Esophagus squamous epithelium (tissue), 5 donors: ENCODE measurements at places on chromosomes 11 and 22.

GRCh38 chr11:99241066-99241465 is 220.3 kb downstream of the CNTN5 start:
- DNase-seq, result no peak

- no peak for DNase-seq
These were observed 546.1 kb downstream of the BUD13 start for GRCh38 chr11:116226731-116227130.

DNA sequence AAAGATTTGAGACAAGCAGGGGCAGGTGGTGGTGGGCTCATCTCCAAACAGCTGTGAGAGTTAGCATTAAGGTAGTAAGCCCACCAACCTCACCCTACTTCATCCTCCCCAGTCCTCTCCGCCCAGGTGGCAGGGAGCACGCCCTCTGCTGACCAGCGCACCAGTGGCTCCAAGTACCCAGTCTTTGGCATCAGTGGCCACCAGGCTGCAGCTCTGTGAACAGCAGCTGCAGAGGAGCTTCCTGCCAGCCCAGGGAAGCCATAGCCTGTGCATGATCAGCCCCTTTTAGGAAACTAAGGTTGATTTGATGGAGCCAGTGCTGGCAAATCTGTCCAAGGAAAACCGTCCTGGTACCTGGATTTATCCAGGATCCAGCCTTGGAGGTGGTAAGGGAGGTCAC is 21.7 kb downstream of the CAVIN3 start:
- DNase-seq, result no peak

DNA sequence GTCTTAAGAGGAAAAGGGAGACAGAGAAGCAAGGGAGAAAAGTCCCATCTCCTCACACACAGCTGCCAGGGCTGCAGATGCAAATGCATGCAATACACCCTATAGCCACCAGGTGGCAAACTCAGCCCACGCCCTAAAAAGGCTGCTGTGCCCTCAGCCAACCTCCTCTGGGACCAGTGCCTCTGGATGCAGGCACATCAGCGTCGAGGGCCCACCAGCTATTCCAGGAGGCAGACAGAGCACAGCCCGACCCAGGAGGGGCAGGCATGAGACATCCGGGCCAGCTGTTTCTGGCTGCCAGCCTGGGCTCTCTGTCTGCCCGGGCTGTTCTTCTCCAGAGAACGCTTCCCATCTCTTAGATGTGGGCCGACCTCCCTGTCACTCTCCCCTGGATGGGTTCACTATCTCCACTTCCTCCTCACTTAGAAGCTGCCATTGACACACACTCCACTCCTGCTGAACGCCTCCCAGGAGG is 39.7 kb downstream of the TPBGL start:
- no peak for DNase-seq

DNA sequence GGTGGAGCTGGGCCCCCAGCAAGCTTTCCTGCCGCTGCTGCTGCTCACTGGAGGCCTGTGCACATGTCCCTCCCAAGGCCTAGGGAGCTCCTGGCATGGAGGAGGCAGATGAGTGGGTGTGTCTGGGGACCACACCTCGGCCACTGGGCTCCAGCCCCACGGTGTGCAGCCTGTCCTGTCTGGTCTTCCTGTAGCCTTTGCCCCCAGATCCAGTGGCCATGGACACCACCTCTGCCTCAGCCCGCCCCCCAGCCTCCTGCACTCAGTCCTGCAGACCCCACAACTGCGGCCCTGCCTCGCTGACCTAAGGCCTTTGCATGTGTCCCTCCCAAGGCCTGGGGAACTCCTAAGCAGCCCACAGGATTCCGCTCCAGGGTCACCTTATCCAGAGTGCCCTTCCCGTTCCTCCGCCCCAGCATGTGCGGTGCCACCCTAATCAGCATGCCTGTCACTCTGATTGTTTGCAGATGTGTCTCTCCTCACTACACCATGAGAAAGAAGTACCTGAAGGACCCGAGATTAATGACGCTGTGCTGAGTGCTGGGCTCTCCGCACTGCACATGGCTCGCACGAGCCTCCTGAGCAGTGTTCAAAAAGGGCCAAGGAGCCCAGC is 8.6 kb downstream of the GAL start:
- no peak for DNase-seq

DNA sequence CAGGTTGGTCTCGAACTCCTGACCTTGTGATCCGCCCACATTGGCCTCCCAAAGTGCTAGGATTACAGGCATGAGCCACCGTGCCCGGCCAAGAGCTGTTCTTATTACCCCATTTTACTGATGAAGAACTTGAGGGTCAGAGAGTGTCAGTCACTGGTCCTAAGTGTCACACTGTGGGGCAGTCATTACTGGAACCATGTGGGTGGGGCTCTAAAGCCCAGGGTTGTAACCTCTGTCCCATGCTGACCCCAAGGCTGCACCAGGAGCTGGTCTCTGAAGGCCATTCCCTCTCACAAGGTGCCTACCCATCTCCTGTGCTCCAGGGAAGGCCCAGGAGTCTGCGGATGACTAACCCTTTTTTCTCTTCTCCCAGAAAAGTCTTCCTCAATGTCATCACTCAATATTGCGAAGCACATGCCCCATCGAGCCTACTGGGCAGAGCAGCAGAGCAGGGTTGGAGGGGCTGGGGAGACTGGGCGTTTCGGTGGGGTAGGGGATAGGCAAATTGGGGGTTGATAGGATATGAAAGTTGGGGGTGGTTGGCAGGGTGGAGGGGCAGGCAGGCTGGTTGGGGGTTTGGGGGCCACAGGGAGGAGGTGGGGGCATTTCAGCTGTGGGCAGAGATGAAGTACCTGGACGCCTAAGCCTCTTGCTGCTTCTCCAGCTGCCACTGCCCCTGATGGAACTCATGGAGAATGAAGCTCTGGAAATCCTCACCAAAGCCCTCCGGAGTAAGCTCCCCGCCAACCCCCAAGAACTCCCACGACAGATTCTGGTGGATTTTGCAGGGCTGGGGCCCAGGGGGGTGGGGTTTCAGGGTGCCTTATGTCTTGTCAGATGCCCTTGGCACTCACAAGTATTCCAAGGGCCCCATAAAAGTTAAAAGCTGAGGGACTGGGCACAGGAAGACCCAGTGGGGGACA is 2.0 kb upstream of the ESRRA start:
- no peak for DNase-seq

GRCh38 chr22:42780070-42780540 is 59.4 kb upstream of the A4GALT start:
- DNase-seq, result no peak

- no peak for DNase-seq
These were observed 5.3 kb upstream of the JAML start for GRCh38 chr11:118230088-118230487.

DNA sequence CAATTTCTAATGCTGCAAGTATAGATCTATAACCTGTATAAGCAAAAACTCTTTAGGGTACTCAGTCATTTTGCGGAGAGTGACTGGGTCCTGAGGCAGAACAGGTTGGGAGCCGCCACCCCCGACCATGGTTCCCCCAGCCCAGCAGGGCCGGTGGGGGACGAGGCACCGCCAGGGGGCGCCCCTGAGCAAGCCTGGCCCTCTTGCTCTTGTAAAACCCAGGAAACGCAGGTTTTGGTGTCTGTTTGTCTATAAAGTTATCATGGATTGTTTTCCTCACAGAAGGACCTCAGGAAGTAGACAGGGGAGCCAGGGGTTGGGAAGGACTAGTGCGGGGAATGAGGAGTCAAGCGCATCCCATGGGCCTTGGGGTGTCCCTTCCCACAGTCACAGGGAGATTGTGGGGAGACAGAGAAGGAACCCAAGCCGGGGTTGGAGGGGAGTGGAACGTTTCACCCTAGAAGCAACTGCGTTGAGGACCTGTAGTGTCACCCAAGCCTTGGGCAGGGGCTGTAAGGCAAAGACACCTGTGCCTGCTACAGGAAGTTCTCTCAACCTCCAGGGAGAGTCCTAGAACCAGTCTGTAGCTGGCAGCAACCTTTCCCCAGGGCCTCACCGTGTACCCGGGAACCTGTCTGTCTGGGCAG is 26.4 kb downstream of the KCTD17 start:
- no peak for DNase-seq

GRCh38 chr22:45684169-45684568 is 12.5 kb downstream of the ATXN10 start:
- DNase-seq, result no peak

- DNase-seq, result no peak
These were observed 42.4 kb downstream of the ZBTB44 start for GRCh38 chr11:130272336-130272735.

DNA sequence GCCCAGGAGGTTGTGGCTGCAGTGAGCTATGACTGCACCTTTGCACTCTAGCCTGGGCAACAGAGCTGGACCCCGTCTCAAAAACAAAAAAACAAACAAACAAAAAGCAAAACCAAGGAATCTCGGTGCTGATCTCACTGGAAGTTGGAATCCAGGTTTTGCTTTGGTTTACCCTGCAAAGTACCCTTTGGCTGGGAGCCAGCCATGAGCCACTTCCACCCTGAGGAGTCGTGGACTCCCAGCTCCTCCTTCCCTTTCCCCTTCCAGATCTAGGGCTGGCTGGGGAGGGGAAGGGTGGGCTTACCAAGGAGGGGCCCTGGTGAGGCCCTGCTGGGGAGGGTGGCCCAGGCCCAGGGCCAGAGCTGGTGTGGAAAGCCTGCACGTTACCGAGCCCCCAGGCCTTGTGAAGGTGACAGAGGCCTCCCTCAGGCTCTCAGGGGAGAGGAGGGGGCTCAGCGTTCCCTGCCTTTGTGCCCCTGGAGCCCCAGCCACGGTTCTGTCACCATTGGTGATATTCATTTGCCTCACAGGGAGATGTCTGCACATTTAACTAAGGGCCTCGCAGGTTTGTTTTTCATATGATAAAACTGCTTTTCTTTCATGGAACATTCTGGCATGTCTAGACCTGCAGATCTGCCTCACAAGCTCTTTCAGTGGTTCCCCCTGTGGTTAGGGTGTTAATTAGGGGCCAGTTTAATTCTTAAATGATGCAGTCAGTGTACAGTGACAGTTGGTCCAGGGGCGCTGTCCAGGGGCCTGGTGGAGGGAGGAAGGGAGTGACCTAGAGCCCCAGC is 29.0 kb downstream of the FBLN1 start:
- DNase-seq, result no peak

- DNase-seq, result no peak
These were observed 42.0 kb upstream of the CXCR5 start for GRCh38 chr11:118841469-118842242.

DNA sequence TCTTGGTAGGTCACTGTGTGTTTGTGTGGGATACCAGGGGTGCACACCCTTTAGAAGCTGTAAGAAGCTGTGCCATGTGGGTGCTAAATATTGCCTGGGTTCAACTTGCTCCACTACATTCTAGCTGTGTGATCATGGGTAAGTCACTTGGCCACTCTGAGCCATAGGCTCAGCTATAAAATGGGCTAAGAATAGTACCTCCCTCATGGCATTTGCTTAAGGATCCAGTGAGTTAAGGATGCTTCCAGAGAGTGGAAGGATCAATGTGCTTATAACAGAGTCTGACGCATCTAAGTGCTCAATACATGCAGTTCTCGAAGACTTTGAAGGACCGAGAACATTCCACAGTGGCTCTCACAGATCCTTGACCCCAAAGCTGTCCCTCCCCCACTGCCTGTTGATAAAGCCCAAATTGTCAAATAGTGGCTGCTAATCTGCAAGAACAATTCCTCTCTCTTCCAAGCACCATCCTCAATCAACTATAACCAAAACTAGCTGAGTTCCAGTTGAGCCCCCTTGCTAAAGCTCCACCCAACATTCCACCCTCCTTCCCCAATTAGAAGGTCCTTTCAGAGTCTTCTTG is 13.2 kb upstream of the TMPRSS6 start:
- DNase-seq, result no peak

- no peak for DNase-seq
These were observed 65.1 kb downstream of the GRK3 start for GRCh38 chr22:25629613-25630012.

DNA sequence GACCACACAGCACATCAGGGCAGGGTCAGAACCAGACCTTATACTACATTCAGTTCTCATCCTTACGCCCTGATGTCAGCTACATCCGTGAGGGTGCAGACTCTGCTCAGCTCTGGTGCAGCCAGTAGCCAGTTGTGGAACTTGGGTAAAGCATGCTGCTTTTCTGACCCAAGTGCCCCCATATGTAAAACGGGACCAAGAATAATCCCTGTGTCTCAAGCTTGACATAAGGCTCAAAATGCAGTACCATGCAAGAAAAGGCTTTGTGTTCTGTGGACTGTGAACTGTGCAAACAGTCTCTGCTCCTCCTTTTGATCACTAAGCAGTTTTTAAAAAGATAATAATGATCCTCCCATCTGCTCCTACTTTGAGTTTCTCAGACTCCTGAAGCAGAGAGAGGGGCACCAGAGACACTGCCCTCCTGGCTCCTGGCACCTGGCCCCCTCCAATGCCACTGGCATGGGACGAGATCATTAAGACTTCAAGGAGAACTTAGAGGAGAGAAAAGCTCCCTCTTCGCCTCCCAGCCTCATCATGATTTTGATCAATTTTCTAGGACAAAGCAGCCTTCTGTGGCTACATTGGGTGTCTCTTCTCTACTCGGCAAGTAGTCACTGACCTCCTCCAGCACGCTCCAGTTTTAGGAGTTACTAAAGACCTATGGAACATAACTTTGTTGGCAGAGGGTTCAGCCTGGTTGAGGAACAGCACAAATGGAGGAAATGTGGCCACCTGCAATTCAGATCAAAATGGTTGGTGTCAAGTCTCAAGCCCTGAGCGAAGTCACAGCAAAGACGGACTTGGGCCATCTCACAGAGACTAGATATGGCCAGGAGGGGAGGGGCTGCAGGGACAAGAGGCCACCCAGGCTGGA is 23.9 kb downstream of the IL10RA start:
- DNase-seq, result no peak

DNA sequence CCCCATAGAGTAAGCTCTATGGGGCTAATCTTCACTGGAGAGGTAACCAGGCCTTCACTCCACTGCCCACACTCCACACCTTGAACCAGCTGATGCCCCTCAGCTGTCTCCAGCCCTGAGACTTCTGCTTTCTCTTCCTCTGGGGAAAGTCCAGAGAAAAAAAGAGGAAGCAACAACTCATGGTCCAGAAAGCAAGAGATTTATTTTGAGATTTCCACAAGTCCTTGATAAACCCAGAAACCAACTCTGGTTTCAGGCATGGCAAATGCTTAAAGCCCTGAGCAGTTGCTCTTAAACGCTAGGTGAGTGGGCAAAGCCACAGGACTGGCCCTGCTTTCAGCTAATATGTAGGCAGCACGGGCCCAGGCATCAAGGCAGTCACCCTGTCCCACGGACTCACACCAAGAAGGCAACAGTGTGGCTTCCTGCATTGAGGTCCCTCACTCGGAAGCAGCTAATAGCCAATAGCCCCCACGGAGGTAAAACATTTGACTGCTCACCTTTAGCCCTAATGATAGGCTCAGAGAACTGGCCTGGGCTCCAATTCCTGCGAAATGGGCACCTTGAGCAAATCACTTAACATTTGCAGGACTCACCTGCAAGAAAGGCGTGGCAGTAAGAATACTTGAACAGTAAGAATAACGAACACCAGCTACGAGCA is 4.3 kb downstream of the CYB561A3 start:
- DNase-seq, result no peak

DNA sequence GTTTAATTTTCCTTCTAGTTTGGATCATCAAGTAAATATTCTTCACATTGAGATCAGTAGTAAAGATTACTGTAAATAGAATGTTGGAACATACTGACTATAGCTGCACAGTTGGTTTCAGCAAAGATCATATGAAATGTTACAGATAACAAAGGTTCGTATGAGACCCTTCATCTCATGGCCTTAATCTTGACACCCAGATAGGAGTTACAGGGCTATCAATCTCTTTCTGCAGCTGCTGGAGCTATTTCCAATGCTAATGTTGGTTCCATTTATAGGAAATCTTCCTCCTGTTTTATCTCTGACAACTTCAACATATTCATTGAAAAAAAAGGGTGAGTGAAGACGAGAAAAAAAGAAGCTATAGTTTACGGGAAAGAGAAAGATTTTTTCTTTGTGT is 495.6 kb downstream of the JRKL start:
- no peak for DNase-seq

- DNase-seq, result no peak
These were observed 170.7 kb downstream of the OPCML start for GRCh38 chr11:133361689-133361994.
